CD4-positive, alpha-beta memory T cell (primary cell): ENCODE measurements at places on chromosomes 5 and 9.
A peak's percentile ranks its signal among the peaks of the same experiment; 100 is the strongest.

GRCh38 chr5:111999286-111999685 is 242.3 kb upstream of the NREP start:
- DNase-seq, result no peak

- DNase-seq, result no peak
These were observed 288.5 kb downstream of the OSTF1 start for GRCh38 chr9:75376680-75377254.

GRCh38 chr5:170511551-170512258 is 7.9 kb downstream of the KCNIP1 start:
- DNase-seq, result no peak

DNA sequence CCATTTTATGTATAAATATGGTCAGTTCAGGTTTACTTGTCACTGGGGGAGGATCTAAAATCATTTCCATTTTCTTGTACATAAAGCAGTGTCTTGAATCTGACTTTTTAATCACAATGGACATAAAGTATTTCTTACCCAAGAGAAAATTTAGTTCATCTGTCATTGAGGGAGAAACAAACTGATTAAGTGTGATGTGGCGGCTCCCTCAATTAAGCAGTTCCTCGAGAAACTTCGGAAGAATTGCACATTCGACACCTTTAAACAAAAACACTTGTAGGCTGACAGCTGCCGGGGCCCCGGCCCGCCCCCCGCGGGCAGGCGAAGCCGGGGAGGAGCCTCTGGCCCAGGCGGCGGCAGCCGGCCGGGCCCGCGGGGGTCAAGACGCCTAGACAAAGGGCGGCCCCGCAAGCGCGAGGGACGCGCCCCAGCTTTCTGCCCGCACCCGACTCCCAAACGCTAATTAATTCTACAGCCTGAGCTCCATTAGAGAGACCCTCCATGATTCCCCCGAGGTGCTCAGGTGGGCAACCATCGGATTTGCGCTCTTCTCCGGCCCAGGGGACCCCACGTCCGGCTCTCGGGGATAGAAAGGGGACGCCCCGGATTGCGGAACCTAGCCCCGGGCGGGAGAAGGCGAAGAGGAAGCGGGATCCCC is 750 bp downstream of the TRIM36 start:
- DNase-seq, result no peak

DNA sequence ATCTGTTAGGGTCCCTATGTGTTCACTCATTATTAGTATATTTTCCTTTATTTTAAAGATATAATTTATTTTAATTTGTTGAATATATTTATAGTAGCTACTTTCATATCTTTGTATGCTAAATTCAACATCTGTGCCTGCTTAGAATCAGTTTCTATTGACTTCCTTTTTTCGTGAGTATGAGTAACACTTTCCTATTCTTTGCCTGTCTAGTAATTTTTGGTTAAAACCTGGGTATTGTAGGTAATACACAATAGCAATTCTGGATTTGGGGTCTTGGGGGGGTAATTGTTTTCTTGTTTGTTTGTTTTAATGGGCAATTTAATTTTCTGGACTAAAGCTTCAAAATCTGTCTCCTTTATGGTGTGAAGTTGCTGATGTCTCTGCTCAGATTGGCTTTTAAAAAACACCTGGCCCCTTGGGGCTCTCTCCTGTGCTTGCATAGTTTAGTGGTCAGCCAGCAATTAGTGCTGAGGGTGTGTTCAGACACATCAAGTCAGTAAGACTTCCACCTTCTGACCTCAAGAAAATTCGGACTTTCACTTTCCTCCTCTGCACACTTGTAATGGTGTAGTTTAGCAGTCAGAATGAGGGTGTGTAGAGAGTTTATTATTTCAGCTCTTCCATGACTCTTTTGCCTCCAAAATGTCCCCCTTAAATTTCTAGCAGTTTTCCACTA is 124.4 kb upstream of the MAP1B start:
- DNase-seq, result no peak

DNA sequence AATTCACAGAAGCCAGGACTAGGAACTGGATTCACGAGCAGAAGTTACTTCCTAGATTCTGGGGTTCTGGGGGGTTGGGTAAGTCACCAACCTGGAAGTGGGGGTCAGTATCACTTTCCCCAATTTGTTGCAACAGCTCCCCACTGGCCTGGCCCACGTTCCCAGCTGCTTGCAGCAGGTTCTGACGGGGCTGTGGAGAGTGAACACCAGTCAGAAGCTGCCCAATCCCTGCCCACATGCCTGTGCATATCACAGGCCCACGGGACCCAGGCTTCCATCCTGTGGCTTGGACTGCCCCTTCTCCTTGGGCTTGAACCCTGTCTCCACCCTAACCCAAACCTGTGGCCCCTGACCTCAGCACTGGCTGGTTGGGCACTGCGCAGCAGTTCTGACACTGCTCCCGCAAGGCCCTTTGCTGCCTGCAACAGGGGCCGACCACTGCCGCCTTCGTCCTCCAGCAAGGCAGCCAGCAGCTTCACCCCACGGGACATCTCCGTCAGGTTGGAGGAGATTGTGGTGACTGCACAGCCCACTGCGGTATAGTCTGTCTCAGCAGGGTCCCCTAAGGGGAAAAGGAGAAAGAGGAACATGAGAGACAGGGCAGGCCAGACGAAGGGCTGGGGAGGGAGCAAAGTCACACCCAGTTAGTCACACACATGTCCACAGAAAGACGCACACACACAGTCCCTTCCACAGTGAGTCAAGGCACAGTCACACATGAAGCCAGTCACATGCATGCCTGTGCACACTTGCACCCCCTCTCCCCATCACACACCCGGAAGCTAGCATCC is 13.1 kb downstream of the TLN1 start:
- no peak for DNase-seq

DNA sequence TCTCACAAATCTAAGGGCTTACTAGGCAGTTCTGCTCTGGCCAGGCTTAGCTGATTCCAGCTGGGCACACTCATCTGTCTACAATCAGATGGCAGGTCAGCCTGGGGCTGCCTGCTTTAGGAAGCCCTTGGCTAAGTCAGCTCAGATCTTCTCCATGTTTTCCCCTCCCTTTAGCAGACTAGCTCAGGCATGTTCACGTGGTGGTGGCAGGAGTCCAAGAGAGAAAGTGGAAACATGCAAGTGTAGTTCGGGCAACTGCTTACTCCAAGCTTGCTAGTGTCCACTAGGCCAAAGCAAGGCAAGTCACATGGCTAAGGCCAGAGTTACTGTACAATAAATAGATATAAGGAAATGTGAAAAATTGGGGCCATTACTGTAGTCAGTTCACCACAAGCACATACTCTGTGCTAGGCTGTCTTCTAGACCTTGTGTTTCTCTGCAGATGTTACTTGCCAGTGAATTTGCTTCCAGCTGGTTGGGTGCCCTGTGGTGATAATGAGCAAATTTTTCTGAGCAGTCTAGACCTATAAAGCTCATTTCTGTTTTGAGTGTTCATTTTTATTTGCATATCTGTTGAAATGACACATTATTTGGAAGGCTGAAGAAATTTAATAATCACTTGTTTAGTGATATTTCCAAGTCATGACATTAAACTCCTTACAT is 38.3 kb downstream of the RECK start:
- DNase-seq, result no peak

- peak; percentile 44 for DNase-seq
These were observed 554 bp downstream of the JAK2 start for GRCh38 chr9:4985386-4986266.

DNA sequence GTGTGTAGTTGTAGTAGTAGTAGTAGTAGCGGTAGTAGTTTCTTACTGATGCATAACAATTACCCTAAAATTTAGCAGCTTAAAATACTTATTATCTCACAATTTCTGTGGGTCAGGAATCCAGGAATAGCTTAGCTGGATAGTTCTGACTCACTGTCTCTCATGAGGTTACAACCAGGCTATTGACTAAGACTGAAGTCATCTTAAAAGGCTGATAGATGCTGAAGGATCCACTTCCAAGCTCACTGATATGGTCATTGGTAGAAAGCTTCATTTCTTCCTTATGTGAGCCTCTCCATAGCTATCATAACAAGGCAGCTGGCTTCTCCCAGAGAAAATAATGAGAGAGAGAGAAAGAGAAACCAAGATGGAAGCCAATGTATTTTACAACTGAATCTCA is 147.5 kb upstream of the FBXL17 start:
- no peak for DNase-seq

DNA sequence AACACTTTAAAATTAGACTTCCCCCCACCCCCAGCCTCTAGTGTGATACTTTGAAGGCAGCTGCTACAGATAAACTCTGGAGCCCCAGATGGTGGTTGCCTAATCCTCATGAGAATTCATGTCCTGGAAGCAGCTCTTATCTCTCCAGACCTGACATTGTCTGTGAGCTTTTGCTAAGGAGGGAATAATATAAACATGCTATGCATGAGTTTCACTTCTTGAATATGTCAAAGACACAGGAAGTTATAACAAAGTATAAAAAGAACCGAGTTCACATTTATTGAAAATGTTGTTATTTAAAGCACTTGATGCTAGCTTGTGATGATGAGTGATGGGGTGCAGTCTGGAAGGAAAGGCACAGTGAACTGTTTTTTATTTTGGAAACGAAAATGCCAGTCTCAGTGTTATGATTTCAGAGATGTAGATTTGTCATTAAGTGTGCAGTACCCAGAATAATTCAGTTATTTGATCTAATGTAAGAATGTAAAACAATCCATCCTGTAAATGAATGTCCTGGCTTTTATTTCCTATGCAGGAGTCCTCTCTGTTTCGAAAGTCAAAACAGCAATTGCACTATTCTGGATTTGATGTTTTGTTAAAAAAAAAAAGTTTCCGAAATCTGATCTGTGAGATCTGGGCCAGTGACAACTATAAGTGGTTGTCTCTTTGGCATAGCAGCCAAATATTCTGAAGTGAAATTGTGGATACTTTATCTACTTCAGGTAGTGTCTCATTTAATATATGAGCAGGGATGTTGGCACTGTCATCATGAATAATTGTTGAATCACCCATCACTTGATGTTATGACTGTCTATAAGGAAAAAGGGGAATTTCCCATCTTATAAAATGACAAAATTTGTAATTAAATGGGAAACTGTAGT is 77.0 kb downstream of the ZCCHC7 start:
- DNase-seq, result no peak

GRCh38 chr9:1490341-1491232 is 440.4 kb downstream of the DMRT2 start:
- DNase-seq, result no peak

- no peak for DNase-seq
These were observed 267.1 kb downstream of the SPATA31D1 start for GRCh38 chr9:82255481-82256176.

DNA sequence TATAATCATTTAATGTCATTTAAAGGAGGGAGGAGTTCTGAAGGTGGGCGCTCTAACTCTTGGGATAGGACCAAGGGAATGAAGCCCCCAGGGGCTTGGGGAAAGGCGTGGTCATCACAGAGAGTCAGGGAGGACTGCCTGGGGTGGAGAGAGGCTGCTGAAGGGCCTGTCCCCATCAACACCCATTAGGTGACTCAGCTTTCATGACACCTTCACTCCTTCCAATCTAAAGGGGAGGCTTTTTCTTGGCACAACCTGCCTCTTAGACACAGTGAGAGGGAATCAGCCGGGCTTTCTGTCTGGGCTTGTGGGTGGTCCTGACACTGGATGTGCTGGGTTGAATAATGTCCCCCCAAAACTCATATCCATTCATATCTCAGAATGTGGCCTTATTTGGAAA is 31.4 kb upstream of the ANKRD33B start:
- no peak for DNase-seq

GRCh38 chr5:154220625-154221024 is 30.1 kb downstream of the GALNT10 start:
- DNase-seq, result no peak

DNA sequence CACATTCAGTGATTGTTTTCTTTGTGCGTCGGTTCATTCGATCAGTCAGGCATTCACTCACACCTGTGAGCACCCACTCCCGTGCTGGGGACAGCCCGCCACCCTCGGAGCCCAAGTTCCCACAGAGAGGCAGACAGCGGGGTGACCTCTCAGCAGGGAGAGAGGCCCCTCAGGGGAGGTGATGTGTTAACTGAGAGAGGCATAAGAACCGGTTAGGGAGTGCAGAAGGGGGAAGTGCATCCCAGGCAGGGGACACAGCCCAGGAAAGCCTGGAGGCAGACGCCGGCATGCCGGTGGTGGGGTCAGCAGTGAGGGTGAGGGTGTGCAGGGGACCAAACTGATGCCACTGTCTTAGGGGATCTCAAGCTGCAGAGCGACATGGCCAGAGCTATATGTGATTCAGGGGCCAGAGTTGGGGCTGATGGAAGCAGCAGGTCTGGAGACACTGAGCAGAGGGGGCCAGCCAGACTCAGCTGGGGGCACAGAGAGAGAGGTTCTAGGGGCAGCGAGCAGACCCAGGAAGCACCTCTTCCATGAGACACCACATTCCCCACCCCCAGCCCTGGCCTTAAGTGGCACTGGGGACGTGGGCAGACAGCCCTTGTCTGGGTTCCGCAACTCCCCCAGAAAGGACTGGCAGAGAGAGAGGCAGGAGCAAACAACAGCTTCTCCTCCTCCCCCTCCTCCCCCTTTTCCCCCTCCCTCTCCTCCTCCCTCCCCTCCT is 35.9 kb downstream of the HK3 start:
- no peak for DNase-seq

GRCh38 chr5:38622723-38623129 is 66.3 kb upstream of the LIFR start:
- no peak for DNase-seq

DNA sequence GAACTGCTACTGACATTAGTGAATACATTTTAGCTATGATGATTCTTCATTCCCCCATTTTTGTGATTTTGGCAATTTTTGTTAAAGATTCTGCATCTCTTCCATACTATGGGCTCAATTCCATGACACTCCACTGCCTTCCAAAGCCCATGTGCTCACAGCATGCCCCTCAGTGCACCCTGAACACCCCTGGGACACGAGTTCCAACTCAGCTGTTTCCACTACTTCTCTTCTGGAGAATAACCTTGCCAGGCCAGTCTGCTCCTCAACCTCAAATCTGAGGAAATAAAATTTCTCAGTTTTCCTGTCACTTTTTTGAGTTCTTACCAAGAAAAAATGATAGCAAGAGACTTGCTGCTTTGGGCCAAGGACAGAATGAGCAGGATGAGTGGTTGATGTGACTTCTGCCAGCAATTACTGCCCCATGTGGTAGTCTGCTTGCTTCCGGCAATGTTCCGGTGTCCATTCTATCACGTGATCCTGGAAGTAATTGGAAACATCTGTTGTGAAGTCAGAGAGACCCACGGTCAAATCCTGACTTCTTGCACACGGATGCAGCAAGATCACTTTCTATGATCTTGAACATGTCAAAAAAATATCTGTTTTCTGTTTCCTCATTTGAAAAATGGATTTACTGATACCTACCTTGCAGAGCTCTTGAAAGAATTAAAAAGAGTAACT is 58.3 kb downstream of the EGFLAM start:
- DNase-seq, result no peak
